ENCODE measurements at places on chromosomes 3 and 15. TPM values are rescaled to one million over a fixed set of nuclear protein-coding genes. Genes with fewer than 3 reads are reported as not detected.

GRCh38 chr3:16134173-16134928, 40.1 kb upstream of the GALNT15 start:
- DNase-seq: no peak
- peak overlapping the region; percentile 94 for H3K27ac ChIP-seq
- no peaks in the 10 kb centered on the region for H3K4me1 ChIP-seq
- H3K27me3 ChIP-seq: no peaks in the 10 kb centered on the region

GRCh38 chr3:129425213-129425612, 3.2 kb downstream of the EFCAB12 start:
- no peak overlapping the region for H3K27ac ChIP-seq
- H3K27me3 ChIP-seq: no peaks in the 10 kb centered on the region
- DNase-seq: no peak
- H3K4me3 ChIP-seq: no peak overlapping the region
- H3K4me1 ChIP-seq: no peaks in the 10 kb centered on the region

The CLSTN2 gene
- 19.0 TPM for total RNA-seq

The TMEM207 gene
- not detected for total RNA-seq

- no peaks in the 10 kb centered on the region for H3K27me3 ChIP-seq
- H3K4me1 ChIP-seq: no peaks in the 10 kb centered on the region
- no peak for DNase-seq
- no peak overlapping the region for H3K27ac ChIP-seq
These were observed 333.0 kb downstream of the EPHA3 start for GRCh38 chr3:89440386-89440785.

DNA sequence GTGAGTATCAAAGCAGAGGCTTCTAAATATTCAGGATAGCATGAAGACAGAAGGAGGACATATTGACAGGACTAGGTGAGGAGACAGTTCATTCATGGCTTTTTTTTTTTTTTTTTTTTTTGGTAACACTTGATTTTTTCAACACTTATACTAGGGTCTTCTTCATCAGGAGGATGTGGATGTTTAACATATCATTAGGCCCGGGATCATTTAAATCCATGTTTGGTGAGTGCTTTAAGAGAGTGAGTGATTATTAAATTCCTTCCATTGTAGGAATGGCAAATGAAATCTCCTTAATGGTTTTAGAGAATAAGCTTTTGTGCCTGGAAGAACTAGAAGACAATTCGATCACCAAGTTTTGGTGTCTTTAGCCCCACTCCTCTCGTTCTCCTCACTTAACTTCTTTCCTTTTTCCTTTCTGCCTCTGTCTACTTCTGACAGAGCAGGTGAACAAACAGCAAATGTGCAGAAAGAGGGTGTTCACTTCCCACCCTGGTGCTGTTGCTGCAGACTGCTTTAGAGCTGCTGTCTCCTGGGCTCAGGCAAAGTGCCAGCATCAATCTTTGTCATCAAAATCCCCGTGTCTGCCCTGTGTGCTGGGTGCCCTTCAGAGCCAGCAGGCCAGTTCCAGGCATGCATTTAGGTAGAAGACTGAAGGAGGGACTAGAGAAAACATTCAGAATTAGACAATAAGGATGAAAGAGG, 35.6 kb upstream of the RAB11A start:
- no peak for DNase-seq
- peak overlapping the region; percentile 81 for H3K27ac ChIP-seq
- no peak overlapping the region for H3K4me3 ChIP-seq
- H3K36me3 ChIP-seq: no peaks in the 10 kb centered on the region
- no peaks in the 10 kb centered on the region for H3K4me1 ChIP-seq
- no peaks in the 10 kb centered on the region for H3K27me3 ChIP-seq

GRCh38 chr3:39216176-39216790, 23.9 kb upstream of the XIRP1 start:
- no peaks in the 10 kb centered on the region for H3K27me3 ChIP-seq
- no peak overlapping the region for H3K27ac ChIP-seq
- no peak for DNase-seq
- no peaks in the 10 kb centered on the region for H3K36me3 ChIP-seq

- no peak overlapping the region for H3K27ac ChIP-seq
- H3K36me3 ChIP-seq: no peaks in the 10 kb centered on the region
- no peak overlapping the region for H3K4me3 ChIP-seq
- DNase-seq: no peak
- no peaks in the 10 kb centered on the region for H3K27me3 ChIP-seq
- peaks cover 8% of the 10 kb centered on the region for H3K4me1 ChIP-seq
These were observed 110.7 kb upstream of the IL12A start for GRCh38 chr3:159877924-159878323.

The WDR53 gene
- 9.4 TPM for total RNA-seq

DNA sequence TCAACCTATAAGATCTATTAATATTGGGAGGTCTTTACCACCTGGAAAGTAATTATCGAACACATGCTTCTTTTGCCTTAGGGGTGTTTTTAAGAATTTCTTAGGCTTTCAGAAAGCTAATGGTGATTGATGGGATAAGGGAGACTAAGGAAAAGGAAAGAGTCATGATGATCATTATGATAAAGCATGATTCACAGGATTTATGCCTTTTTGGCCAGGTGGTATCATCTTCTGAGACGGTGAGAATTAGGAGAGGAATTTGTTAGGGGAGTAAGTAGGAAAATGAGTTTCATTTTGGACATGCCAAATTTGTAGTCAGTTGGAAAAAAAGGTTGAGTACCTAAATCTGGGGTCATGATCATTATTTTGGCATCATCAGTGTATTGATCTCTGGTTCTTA, 8.9 kb downstream of the ARMC8 start:
- H3K4me3 ChIP-seq: no peak overlapping the region
- H3K27ac ChIP-seq: no peak overlapping the region
- H3K36me3 ChIP-seq: no peaks in the 10 kb centered on the region
- no peak for DNase-seq

DNA sequence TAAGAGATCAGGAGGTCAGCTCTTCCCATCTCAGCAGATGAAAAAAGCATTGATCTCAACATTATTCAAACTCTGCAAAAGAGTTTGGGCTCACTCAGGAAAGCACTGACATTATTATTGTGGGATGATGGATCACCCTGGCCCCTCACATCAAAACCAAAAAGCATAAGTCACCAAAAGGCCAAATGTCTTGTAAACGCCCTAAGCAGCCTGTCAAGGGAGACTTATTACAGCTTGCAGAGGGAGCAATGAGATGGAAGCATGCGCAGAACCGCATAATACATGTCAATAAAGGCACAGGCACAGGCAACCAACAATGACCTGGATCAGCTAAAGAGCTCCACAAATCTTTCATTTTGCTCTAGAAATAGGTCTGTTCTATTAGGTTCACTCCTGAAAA, 4.6 kb downstream of the FSIP1 start:
- no peaks in the 10 kb centered on the region for H3K27me3 ChIP-seq
- H3K4me1 ChIP-seq: peaks cover 7% of the 10 kb centered on the region
- no peak for DNase-seq
- peak overlapping the region; percentile 14 for H3K27ac ChIP-seq
- no peak overlapping the region for H3K4me3 ChIP-seq
- H3K36me3 ChIP-seq: no peaks in the 10 kb centered on the region

GRCh38 chr3:23874359-23875112, 42.3 kb downstream of the NKIRAS1 start:
- no peak for DNase-seq
- no peak overlapping the region for H3K4me3 ChIP-seq
- no peaks in the 10 kb centered on the region for H3K27me3 ChIP-seq
- H3K36me3 ChIP-seq: no peaks in the 10 kb centered on the region
- H3K4me1 ChIP-seq: peaks cover 62% of the 10 kb centered on the region
- H3K27ac ChIP-seq: no peak overlapping the region

The ISL2 gene
- not detected for total RNA-seq

DNA sequence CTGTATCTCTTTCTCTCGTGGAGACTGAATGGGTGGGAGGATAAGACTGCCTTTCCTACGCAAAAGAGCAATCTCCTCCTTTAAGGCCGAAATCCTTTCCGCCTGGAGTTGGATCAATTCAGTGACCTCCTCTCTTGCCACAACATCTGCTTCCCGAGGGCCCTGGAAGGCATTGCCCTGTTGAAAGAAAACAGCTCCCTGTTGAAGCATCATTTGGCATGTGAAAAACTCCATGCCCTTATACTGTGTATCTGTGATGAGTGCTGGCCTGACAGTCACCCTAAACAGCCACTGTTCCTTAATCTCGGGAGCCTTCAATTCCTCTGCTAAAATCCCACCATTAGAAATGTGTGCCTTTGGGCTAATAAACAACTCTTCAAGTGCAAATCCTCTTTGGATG, 80.2 kb downstream of the BOC start:
- H3K27me3 ChIP-seq: no peaks in the 10 kb centered on the region
- no peak overlapping the region for H3K27ac ChIP-seq
- H3K36me3 ChIP-seq: no peaks in the 10 kb centered on the region
- H3K4me1 ChIP-seq: no peaks in the 10 kb centered on the region

GRCh38 chr3:4351164-4351855, 48.1 kb downstream of the SETMAR start:
- H3K27me3 ChIP-seq: no peaks in the 10 kb centered on the region
- no peaks in the 10 kb centered on the region for H3K36me3 ChIP-seq
- H3K27ac ChIP-seq: peak overlapping the region; percentile 47
- no peak for DNase-seq

GRCh38 chr15:68333775-68334470, 56.4 kb downstream of the FEM1B start:
- no peak overlapping the region for H3K4me3 ChIP-seq
- peaks cover 37% of the 10 kb centered on the region for H3K4me1 ChIP-seq
- no peaks in the 10 kb centered on the region for H3K27me3 ChIP-seq
- H3K36me3 ChIP-seq: no peaks in the 10 kb centered on the region
- no peak overlapping the region for H3K27ac ChIP-seq
- DNase-seq: no peak
